ENCODE measurements at places on chromosomes 7 and 10.

DNA sequence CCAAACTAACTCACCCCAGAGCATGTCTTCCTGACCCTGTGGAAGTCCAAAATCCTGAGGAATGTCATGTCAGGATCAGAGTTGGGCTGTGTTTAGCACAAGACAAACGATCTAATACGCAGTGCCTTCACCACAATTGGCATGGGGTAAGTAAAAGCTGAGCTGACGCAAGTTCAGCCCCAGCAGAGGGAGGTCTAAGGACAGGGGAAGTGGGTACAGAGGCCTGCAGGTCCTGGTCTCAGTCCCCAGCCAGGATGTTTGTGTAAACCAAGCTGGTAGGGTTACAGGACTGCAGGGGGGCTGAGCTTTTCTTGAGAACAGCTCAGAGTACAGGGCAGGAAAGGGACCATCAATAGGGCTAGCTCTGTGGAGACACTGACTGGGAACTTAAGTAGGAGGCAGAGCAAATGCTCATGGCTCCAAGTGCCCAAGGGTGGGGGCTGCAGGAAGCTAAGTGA is 5.3 kb upstream of the KCNIP2 start:
- DNase-seq, result no peak

DNA sequence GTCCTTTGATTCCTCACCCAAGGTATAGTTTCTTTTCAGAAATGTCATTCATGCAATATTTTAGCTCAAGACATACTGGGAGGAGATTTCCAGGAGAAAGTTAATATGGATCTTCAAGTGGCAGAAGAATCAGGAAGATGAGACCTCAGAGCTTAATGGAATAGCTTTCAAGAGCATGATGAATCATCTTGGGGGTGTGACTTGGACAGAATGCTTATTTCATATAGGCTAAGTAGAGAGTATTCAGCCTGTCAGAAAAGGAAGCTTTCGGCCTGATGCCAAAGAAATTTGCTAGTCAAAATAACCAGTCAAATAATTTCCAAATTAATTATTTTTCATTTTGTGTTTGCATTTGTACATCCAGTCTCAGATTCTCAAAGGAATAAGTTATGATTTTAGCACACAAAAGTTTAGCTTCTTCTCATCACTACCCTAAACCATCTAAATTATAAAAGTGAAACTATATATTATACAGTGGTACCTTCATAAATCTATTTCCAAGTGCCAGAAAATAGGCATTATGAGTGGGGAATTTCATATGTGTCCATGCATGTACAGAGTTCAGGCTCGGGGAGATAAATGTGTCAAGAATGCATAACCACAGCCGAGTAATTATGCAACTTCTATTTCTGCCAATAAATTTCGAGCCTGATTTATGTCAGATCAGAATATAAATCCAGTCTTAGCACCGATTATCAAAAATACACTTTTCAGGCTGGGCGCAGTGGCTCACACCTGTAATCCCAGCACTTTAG is 27.3 kb upstream of the CALD1 start:
- DNase-seq, result no peak

- DNase-seq, result no peak
Observed at GRCh38 chr7:17339139-17339538, 40.7 kb downstream of the AHR start.

GRCh38 chr10:47340608-47341170 is 7.5 kb upstream of the RBP3 start:
- peak; percentile 88 for DNase-seq

DNA sequence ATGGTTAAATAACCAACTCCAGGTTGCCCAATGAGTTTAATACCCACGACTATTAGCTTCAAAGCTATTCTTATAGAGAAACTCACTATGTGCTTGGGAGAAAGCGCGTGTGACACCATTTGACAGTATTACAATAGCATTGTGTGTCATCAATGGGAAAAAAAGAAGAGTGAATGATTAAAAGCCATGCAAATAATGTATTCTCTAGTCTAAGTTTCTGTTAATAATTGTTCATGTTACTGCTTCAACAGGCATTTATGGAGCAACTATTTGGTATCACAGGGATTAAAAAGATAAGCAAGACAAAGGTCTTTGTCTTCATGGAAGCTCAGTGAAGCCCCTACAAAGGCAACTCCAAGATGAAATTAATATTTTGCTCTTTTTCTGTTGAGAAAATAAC is 47.2 kb downstream of the CAV1 start:
- DNase-seq, result no peak

DNA sequence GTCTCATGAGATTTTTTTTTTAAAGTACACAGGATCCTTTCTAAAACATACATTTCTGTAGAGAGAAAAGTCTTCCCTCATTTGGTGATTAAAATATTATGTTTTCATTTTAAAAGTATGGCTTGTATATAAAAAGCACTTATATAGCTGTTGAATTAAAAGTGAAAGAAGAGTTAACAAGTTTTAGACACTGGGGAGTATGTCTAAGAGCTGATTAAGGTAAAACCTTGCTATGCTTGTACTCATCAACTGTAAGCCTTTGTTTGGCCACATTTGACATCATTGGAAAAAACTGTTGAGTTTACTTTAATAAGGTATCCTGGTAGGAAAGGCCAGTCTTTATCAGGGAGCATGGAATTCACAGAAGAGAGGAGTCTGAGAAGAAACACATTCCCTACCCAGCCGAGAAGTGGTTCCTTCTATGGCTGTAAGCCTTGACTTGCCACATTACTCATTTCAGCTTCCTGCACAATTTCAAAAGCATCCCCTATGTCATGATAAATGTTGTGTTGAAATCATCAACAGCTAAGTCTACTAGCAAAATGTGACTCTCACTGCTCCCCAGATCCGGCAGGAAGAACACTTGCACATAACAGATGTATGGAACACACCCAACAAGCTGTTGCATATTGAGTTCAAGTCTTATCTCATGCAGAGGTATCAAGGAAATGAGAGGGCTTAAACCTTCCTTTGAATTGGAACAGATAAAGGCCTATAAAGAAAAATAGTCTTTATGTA is 171.8 kb upstream of the CDK1 start:
- DNase-seq, result no peak

DNA sequence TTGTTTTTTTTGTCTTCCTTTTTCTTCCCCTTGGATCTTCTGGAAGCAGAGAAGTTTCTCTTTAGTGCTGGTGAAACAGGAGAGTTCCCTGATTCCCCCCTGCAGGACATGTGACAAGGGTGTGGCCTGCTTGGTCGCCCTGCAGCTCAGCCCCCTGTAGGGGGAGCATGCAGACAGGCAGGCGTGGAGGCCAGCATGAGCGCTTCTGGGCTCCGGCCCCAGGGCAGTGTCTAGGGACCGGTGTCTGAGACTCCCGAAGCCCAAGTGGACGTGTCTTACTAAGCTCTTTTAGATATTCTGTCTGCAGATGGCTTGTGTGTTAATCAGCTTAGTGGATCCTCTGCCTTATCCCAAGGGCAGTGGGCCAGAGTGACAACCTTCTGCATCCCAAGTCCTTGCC is 26.1 kb downstream of the PRSS58 start:
- peak; percentile 79 for DNase-seq

- DNase-seq, result no peak
Observed at GRCh38 chr7:92161271-92161670, 17.7 kb downstream of the LRRD1 start.

DNA sequence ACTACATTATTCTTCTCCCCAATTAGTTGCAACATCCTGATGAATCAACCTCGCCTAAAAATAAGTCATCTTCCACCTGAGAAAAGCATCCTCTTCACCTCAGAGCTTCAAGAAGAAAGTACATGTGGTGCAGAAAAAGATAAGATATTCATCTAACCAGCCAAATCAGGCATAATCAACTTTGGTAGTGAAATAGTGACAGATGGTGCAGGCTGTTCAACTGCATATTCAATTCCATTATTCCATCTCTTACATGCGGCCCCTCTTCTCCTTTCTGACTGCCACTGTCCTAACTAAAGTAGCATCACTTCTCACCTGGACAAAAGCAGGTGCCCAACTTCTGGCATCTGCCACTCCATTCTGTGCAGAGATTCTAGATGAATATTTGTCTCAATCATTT is 148.4 kb upstream of the STEAP1 start:
- no peak for DNase-seq

- no peak for DNase-seq
Observed at GRCh38 chr10:122304054-122304579, 33.0 kb downstream of the BTBD16 start.
